Stimulated activated CD4-positive, alpha-beta T cell treated with anti-CD3 and anti-CD28 coated beads, TNF-alpha, amount 100 ng/mL, for 48 hours (primary cell): ENCODE measurements at places on chromosomes 12 and 14.

DNA sequence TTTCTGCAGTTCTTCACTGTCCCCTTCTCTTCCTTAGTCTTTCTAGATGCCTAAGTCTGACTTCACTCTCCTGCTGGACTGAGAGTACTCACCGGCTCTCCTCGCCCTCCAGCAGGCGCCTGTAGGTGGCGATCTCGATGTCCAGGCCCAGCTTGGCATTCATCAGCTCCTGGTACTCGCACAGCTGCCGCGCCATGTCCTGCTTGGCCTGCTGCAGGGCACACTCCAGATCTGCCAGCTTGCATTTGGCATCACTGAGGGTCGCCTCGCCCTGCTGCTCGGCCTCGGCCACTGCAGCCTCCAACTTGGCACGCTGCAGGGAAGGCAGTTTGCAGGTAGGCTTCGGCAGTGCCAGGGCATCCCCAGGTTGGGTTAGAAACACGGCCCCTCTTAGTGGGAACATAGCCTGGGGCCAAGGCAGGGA, 5.2 kb downstream of the KRT84 start:
- no peak for DNase-seq

DNA sequence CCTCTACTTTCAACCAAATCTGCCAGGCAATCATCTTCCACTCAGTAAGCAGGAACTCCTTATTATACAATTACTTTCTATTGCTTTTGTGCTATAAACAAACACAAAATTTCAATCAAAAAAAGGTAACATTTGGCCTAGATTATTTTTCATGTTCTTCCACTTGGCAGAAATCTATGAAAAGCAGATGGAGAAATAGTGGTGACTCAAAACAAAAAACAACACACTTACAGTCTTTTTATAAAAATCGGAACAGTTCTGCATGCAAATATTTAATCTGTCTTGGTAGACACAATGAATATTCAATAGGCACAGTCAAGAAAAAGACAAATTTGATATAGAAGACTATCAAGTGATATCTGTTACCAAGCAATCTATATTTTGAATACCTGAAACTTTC, 376.8 kb downstream of the RPS29 start:
- no peak for DNase-seq

DNA sequence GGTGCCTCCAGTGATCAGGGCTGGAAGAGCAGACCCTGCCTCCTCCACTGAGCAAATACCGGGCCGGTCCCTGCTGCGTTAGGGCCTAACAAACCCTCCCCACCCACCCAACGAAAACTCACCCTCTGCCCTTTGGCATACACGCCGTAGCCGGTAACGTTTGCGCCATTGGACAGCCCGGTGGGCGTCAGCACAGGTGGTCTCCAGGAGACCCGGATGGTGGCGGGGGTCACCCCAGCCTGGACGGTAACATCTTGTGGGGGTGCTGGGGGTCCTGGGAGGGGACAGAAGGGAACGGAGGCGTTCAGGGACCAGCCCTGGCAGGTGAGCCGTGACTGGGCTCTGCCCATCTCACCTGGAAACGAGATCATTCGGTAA, 100.5 kb downstream of the PIWIL1 start:
- DNase-seq, result no peak

- no peak for DNase-seq
These were observed 184.6 kb downstream of the MSRB3 start for GRCh38 chr12:65463082-65463481.

- DNase-seq, result no peak
These were observed 91.8 kb downstream of the SLC41A2 start for GRCh38 chr12:104866291-104866690.

GRCh38 chr12:131209082-131210070, 255.7 kb downstream of the ADGRD1 start:
- no peak for DNase-seq

- no peak for DNase-seq
These were observed 36.1 kb downstream of the PPFIBP1 start for GRCh38 chr12:27560126-27560525.

DNA sequence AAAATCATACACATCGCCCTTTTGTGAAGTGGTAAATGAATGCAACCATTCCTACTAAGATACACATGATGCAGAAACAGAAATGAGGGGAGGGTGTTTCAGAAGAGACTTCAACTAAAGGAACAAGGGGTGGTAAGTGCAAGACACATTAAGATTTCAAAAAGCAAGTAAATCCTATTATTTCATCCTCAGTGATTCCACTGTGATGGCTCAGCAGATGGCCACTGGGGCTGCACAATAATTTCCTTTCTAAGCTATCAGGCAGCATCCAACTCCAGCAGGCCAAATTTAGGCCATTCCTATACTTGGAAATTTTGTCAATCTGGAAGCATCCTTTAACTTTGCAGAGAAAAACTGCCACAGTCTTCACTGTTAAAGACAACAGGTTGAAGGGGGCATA, 272.4 kb downstream of the NELL2 start:
- no peak for DNase-seq

- DNase-seq, result no peak
These were observed 253.9 kb upstream of the ARID2 start for GRCh38 chr12:45475594-45475993.

GRCh38 chr12:14540801-14541462, 26.8 kb downstream of the PLBD1 start:
- DNase-seq, result no peak

- no peak for DNase-seq
These were observed 45.7 kb upstream of the KCNA5 start for GRCh38 chr12:4997939-4998338.

DNA sequence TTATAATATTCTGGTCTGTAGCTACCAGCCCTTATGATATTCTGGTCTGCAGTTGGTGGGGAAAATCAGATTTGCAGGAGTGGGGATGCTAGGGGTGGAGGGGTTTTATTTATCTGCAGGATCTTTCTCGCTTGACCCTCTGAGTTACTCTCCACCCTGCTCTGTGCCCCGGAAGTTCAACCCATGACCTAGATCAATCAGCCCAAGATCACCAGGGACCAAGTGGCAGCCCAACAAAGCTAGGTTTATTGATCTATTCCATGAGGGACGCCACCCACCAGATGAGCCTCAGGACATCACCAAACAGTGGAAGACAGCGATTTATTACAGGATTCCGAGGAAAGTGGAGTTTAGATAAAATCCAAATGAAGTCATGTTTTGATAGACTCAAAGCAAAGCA, 25.8 kb upstream of the C12orf76 start:
- no peak for DNase-seq

GRCh38 chr12:79818856-79819255, 116.0 kb downstream of the PPP1R12A start:
- no peak for DNase-seq

DNA sequence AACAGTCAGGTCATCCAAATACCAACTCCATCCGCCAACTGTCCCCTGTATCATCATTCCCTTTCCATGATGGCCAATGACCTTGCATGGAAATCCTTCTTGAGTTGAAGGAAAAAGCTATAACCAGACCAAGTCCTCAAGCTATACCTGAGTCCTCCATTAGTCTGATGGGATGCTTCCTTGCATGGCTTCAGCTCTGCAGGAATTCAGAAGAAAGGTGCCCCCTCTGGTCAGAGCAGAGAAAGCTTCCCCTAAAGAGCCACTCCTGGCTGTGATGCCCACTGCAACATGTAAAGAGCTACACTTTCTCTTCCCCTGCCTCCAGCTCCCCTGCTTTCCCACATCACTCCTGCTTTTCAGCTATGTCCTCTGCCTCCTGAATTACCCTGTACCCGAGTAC, 43.1 kb upstream of the FKBP4 start:
- DNase-seq, result no peak

DNA sequence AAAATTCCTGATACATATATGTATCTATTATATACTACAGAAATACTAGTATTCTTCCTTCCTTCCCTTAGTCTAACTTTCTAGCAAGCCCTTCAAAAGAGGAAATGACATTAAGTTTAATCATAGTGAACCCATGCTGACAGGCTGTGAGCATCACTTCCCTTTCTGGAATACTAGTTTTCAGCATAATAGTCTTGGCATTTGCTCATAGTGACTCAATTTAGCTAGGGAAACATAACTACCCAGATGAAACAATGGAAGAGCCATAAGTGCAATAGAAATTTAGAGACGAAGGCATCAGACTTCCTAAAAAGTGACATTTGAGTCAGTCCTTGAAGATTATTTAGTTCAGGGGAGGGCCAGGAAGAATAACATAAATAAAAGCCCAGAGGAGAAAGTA, 184.5 kb upstream of the CRY1 start:
- no peak for DNase-seq

GRCh38 chr14:22122829-22123560, 449.4 kb upstream of the OR4E1 start:
- DNase-seq, result no peak

DNA sequence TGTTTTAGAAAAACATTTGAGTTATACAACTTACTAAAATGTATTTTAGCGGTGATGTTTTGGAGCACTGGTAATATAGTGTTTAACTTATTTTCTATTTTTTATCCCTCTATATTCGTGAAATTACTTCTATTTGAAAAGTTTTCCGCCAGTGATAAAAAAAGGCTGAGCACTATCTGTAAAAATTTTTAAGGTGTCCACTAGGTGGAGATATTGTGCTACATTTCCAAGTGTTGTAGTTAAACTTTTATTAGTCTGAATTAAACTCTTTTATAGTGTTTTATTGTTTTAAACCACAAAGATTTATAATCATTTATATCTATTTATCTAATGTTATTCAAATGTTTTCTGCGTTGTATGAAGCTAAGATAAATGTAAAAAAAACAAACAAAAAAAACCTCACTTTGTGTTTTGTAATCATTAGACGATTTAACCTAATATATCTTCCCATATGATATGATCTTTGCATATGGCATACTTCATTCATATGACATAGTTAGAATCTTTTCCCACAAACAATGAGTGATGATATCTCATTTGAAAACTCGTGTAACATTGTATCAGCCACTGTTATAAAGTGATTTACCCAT, 11.8 kb downstream of the ALG10B start:
- DNase-seq, result no peak

DNA sequence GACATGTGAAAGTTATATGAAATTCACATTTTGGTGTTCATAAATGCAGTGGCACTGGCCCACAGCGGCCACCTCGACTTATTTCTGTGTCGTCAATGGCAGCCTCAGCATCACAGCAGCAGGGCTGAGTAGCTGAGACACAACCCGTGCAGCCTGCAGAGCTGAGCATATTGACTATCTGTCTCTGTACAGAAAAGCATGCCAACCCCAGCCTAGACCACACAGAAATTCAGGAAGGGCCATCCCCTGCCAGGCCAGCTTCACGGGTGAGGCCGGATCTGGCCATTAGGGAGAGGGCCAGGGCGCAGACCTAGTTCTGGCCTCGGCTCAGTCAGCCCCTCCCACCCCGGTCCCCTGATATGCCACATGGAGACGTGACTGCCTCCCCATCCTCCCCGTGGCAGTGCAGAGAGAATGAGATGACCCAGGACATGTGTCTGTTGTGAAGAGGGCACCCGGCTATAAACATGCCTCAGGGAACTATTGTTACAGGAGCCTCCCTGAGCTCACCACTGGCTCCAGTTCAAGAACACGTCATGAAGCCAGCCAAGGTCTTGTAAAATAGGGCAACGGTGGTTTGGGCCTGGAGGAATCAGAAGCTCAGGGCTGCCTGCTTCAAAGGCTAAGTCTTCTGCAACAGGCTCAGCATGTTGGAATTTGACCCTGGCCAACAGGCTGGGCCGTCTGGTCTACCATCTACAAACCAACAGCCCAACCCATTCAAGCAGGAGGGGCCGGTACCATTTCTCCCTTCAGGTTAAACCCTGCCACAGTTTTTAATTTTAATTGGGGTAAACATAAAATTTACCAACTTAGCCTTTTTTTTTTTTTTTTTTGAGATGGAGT, 25.5 kb downstream of the SCARB1 start:
- no peak for DNase-seq

DNA sequence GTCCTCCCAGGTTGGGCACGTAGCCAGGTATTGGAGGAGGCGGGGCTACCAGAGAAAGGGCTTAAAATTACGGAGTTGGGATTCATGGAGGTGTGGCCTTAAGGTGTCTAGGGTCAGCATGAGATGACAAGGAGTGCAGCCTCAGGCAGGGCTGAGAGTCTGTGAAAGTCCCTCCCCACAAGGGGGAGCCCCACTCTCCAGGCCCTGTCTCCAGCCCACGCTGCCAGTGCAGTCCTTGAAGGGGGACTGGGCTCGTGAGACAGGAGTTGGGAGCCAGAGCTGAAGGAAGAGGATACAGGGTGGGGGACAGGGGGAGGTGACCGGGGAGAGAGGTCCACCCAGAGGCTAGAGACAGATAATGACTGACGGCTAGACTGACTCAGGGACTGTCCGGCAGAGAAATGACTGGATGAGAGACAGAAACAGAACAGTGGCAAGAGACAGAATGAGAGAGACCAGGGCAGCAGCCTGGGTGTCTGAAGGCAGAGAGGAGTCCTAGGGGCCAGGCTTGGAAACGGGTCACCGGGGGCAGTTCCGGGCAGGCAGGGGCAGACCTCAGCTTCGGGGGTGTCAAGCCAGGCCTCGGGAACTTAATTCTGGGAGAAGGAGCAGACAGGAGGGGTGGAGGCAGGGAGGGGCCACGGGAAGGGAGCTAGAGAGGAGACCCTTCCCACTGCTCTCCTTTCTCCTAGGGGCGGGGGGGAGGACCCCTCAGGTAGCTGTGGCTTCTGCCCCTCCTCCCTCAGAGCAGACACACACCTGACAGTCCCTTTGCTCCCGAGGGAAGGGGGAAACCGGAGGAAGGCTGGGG, 970 bp downstream of the CDH24 start:
- peak; percentile 39 for DNase-seq

- DNase-seq, result no peak
These were observed 103.8 kb downstream of the PRKD1 start for GRCh38 chr14:29823816-29824215.

GRCh38 chr12:114848666-114849065, 164.7 kb upstream of the TBX3 start:
- DNase-seq, result no peak

DNA sequence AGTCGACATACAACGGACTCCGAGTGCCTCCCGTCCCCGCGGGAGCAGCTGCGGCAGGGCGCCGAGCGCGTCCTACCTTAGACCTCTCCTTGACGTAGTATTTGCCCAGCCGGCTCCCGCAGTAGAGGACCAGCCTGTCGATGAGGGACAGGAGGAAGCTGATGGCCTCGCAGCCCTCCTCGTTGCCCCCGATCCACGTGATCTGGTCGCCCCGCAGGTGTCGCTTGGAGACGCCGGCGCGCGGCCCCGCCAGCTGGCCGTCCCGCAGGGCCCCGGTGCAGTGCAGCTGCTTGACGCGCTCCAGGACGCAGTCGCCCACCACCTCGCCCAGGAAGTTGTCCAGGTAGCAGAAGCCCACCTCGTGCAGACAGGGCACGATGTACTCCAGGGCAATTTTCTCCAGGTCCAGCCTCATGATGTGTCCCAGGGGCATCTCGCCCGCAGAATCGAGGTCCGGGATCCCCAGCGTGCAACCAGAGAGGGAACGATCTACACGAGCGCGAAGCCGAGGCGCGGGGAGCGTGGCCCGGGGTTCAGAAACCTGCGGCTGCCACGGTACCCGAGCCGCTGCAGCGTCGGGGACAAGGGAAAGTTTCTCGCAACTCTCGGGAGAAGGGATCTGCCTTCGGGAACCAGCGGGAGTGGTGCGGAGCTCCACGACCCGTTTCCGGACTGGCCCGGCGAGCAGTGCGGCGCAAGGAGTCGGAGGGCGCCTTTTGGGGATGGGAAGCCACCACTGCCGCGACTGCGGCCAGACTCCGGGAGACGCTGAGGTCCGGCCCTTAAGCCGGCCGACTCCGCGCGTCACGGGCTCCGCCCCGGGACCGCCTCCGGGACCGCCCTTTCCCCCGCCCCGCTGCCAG, at the start of gene EGLN3:
Gene EGLN3 (minus strand): TSS at position 755 of the 863 bp plus-strand sequence. CDS start 322 bp downstream, at position 433.
- DNase-seq, result peak; percentile 35

- DNase-seq, result no peak
These were observed 331.9 kb upstream of the SOX5 start for GRCh38 chr12:24281341-24281740.

GRCh38 chr12:130031571-130032189, 127.9 kb upstream of the TMEM132D start:
- DNase-seq, result peak; percentile 47
